Islet precursor cell (in vitro differentiated cells): ENCODE measurements at places on chromosomes 4 and X.

DNA sequence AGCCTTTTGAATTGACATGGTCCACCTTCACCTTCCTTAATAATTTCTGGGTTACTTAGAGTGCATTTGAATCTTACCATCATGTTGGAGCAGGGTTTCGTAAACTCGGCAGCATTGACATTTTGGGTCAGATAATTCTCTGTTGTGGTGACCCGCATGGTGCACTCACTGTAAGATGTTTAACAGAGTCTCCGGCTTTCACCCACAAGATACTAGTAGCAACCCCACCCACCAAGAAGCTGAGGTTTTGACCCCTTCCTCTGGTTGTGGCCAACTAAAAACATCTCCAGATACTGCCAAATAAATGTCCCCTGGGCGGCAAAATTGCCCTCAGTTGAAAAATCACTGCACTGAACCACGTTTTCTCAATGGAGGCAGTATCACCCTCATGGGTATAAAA is 62.7 kb downstream of the CHST7 start:
- DNase-seq: no peak

GRCh38 chr4:13615161-13615560 is 12.4 kb downstream of the BOD1L1 start:
- no peak for DNase-seq

GRCh38 chr4:147015491-147015890 is 69.8 kb upstream of the TTC29 start:
- DNase-seq: no peak

- no peak for DNase-seq
These were observed 18.7 kb downstream of the RBBP7 start for GRCh38 chrX:16851421-16851820.

DNA sequence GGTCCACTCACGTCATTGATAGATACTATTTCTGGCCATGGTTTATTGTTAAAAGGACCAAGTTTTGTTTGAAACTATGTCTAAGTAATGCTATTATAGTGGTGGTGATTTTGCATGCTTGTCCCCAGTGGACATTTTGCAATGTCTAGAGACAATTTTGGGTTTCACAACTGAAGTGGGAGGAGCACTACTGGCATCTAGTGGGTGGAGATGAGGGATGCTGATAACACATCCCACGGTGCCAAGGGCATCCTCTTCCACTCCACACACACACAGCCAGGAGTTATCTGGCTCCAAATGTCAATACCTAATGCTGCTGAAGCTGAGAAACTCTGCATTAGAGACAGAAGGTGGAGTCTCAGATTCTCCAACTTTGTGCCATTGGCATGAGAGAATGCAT is 131.2 kb downstream of the FRMPD4 start:
- DNase-seq: no peak
